WTC11 (cell line): ENCODE measurements at places on chromosomes 6 and 20. TPM values are rescaled to one million over a fixed set of nuclear protein-coding genes. Genes with fewer than 3 reads are reported as not detected.

SAPCD1 gene
- total RNA-seq, result 13.3 to 16.9 TPM (median 13.7 TPM) in 3 replicates

ADAM33 gene
- 5.3 to 7.1 TPM (median 7.0 TPM) in 3 replicates for total RNA-seq

GRCh38 chr6:7644417-7644816, 54.4 kb downstream of the SNRNP48 start:
- DNase-seq, result no peak

BLCAP gene
- 53.5 to 85.6 TPM (median 54.4 TPM) in 3 replicates for total RNA-seq

DNA sequence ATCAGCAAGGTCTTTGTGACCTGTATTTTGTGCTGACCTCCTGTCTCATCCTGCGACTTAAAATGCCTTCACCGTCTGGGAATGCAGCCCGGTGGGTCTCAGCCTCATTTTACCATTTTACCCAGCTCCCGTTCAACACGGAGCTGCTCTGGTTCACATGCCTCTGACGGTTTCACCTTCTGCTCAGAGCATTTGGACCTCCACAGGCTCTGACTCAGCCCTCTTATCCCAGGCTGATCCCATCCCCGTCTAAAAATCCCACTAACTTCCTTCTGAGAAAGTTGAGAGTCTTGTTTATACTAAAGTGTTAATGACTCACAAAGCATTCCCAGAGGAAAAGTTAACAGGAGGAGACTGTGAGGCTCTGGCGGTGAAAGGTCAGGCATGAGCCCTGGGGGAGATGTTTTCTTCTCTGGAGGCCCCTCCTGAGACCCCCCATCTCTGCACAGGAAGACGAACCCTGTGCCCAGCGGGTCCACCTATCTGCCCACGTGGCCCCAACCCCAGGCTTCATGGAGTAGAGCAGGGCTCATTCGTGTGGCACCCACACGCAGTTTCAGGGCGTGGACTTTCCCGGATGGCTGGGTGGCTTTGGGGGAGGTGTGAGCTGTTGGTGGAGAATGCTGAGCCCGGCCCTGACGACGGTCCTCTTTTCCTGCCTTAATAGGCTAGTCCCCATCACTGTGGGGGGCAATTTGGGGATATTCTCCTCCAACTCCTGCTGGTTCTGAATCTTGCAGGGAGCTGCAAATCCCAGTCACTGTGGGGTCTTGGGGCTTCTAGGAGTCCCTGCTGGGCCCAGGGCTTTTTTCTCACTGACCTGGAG, 3.3 kb upstream of the BIRC7 start:
- DNase-seq, result no peak

DDX43 gene
- total RNA-seq, result 0.39 to 0.68 TPM (median 0.60 TPM) in 3 replicates

- no peak for DNase-seq
Measured at GRCh38 chr20:60339738-60340137, 381.5 kb downstream of the CDH26 start.

DNA sequence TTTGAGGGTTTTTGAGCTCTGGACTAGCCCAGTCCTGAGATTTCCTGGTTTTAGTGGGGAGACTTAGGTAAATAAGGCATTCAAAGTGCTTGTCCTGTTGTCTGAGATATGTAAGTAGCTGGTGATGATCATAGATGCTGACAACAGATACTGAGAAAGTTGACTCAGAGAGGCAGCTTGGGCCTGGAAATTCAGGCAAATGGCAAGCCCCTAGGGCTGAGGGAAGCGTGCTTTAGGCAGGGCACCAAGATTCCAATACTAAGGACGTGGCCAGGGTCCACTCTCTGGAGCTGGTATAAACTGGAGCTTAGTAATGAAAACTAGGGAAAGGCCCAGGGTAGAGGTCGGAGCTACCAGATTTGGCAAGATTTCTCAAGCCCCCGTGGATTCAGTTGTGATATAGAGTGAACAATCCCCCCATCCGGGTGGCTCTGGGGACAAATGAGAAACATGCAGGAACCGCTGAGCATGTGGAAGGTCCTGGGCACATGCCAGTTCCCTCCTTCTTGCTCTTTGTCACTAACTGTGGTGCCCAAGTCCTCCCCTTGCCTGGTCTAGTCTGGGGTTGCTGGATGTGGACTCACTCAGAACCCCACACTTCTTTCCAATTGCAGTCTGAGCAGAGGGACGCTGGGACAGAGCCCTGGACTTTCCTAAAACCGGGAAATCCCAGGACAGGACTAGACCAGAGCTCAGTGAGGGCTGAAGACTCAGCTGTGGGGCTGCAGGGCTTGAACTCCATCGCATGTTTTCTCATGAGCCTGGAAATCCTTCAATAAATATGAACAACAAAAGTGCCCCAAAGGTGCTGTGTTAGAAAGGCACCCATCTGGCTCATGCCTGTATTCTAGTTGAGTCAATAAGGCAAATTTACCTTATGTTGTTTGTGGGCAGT, 10.3 kb downstream of the SLC22A3 start:
- no peak for DNase-seq

TMEM170B gene
- 3.5 to 5.4 TPM (median 5.2 TPM) in 3 replicates for total RNA-seq

GRCh38 chr6:21767891-21768648, 174.5 kb downstream of the SOX4 start:
- no peak for DNase-seq

- DNase-seq, result no peak
Measured at GRCh38 chr6:44266347-44266746, 996 bp upstream of the NFKBIE start.

DNA sequence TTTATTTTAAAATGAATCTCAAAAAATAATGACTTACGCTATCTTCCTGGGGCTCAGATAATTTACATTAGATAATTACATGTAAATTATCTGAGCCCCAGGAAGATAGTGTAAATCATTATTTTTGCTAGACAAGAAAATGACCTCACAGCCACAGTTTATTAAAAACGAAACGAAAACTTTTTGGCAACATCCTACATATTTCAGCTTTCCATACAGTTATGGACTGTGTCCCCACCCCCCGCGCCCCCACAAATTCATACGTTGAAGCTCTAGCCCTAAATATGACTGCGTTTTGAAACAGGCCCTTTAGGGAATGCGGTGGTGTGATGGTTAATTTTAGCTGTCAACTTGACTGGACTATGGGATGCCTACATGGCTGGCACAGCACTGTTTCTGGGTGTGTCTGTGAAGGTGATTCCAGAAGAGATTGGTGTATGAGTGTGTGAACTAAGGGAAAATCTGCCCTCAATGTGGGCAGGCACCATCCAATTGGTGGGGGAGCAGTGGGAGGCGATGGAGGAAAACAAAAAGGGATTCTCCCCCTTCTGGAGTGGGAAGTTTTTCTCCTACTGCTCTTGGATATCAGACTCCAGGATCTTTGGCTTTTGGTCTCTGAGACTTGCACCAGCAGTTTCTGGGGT, 52.6 kb downstream of the TRPC4AP start:
- DNase-seq, result no peak

- DNase-seq, result no peak
Measured at GRCh38 chr6:25689966-25690365, 38.0 kb downstream of the SCGN start.

- DNase-seq, result no peak
Measured at GRCh38 chr20:61957961-61958715, 107.5 kb downstream of the TAF4 start.

DNA sequence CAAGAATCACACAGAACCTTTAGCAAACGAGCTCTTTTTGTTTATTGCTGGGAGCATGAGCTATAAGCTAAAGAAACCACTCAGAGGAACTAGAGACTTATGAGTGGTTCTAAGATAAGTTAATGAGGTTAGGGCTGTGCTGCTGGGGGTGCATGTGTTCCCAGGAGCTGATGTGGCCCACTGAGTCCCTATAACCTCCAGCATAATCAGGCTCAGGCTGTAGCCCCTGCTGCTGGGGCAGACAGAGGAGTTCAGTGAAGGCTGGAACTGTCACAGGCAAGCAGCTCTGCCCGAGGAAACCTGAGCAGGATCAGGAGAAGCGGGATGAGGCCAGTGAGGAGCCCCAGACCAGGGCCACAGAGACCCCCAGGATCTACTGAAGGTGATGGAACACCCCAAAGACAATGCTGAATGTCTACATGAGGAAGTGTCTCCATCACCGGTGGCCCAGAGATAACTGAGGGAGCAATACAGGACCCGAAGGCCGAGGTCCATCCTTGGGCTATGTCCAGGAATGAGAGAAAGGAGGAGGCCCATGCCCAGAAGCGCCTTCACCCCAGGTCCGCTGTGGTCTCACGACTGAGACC, 17.3 kb downstream of the TUBB2B start:
- DNase-seq, result no peak

GRCh38 chr6:111162504-111162903, 75.2 kb downstream of the SLC16A10 start:
- no peak for DNase-seq

- no peak for DNase-seq
Measured at GRCh38 chr6:1903780-1904465, 294.2 kb downstream of the FOXC1 start.

DNA sequence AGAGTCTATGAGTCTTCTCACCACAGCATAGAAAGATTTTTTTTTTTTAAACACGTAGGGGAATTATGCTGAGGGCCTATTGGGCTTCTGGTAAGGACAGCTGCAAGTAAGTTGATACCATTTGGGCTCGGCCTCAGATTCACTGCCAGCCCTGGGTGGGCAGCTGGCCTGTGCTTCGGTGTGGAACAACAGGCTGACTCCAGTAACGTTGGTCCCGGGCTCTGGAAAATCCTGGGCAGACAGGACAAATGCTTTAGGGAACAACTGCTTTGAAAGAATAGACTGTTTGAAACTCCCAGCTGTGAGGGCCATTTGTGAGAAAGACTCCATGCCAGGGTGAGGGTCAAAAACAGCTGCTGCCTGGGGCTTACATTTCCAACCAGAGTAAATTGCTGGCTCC, 366.5 kb downstream of the QKI start:
- peak; percentile 25 for DNase-seq

DNA sequence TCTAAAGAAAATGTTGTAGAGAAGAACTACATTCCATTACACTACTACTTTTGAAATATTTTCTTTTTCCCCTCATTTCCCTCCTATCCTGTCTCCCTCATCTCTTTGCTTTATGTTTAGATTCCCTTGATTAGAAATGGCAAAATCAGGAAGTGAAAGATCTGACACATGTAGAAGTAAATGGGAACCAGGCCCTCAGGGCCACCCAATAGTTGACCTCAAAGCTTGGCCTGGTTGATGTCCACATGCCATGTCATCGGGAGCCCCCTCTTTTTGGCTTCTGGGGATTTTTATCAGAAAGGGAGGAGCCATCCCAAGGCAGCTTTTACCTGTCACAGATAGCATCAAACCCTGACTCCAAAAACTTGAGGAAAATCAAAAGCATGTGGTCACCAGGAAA, 168.3 kb upstream of the ECI2 start:
- no peak for DNase-seq

MTFR2 gene
- total RNA-seq, result 8.2 to 8.5 TPM (median 8.5 TPM) in 3 replicates

- DNase-seq, result no peak
Measured at GRCh38 chr6:70080443-70081070, 214.2 kb downstream of the COL19A1 start.

DNA sequence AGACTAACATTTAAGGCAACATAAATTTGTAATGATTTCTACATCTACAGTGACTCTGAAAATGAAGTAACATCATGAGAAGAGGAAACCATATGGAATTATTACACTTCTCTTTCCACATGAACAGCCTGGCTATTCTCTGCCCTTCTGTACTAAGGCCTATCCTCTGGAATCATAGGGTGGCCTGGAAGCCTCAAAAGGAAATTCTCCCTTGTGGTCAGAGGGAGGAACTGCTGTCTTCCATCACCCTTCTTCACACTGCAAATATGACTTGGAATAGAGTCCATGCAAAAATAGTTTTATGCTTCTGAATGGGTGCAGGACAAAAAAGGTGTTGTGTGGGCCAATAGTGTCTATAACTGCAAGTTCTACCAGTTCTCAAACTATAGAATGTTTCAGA, 44.6 kb upstream of the SH3BGRL2 start:
- DNase-seq, result no peak

DNA sequence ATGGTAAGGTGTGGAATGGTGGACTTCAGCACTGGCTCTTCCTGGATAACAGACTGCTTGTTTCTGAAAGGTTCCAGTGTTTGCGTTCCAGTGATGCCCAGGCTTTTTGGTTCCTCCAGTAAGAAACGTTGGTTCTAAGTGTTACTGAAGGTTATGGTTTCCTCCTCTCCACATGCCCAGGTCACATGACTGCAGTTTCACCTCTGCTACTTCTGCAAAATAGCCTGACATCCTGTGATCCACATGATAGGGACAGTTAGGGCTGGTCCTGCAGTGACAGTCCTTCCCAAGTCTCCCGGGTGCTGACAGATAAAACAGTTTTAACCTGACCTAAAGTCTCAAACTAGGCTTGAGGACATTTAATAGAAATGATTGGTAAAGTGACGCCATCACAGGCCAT, 132.2 kb upstream of the CST7 start:
- no peak for DNase-seq

PTK6 gene
- 0.22 to 0.53 TPM (median 0.32 TPM) in 3 replicates for total RNA-seq

DNA sequence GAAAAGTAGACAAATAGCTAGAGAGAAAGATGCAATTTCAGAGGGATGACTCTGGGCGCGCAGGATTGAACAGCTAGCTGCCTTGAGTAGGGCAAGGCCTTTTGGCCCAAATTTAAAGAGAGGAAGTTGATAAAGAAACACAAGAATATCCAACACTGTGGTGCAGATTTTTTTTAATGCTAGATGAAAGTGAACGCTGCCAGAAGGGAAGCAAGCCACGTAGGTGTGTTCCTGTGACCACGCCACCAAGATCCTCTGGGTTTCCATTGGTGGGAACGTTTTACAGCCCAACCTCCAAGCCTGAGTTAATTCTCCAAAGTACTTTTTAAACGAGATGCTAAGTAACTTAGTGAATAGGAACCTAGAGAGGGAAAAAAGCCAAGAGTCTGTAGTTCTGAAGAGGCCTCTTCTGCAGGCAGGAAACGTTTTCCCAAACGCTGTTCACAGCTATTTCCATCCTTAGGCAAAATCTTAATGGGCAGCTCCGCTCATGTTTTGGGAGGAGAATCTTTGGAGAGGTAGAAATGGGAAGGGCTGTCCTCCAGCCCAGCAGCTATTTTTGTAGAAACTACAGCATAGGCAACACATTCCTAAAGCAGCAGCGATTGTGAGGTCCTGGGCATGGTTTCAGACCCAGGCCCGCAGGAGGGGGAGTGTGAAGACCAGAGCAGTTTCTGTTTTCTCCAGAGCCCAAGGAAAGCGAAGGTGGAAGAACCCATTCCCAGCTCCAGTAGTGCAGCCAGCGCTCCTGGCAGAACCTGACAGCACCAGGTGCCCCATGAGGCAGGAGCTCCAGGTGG, 8.2 kb downstream of the LY86 start:
- DNase-seq, result no peak

- DNase-seq, result no peak
Measured at GRCh38 chr6:167103041-167103891, 19.6 kb upstream of the CCR6 start.

- no peak for DNase-seq
Measured at GRCh38 chr6:123016431-123017103, 20.5 kb downstream of the CLVS2 start.

WFDC10B gene
- 0.42 to 0.62 TPM (median 0.53 TPM) in 3 replicates for total RNA-seq

GRCh38 chr20:31665753-31666152, 28.0 kb downstream of the COX4I2 start:
- no peak for DNase-seq

ARMC2 gene
- total RNA-seq, result 4.6 to 5.2 TPM (median 4.7 TPM) in 3 replicates

DNA sequence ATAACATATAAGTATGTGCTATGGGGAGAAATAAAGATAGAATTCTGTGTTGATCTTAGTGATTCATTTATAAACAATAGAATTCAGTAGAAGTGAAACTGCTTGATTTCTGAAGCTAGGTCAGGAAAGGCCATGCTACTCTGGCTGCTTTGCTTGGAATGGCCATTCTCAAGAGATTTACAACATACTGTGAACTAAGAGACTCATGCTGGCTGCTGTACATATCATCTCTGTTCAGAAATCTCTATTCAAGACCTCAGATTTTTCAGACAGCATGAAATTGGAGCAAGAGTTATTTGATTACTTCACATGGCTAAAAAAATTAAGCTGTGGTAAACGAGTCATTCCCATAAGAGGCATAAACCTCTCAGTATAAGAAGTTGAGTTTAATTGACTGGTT, 662.6 kb downstream of the BCKDHB start:
- no peak for DNase-seq

GRCh38 chr20:4449957-4450715, 271.6 kb upstream of the PRND start:
- no peak for DNase-seq
